Activated T-helper 1 cell treated with anti-CD3 and anti-CD28 coated beads, Interleukin-12 subunit alpha, Interleukin-12 subunit beta, Interleukin-2, Interleukin-4 antibody, amounts not matched to agents 30 ng/mL and 10 ng/mL and 1 ng/mL, durations not matched to agents 14 hours and 24 hours and 36 hours (primary cell): ENCODE measurements at places on chromosomes 11 and 22. TPM values are rescaled to one million over a fixed set of nuclear protein-coding genes. Genes with fewer than 3 reads are reported as not detected.

DNA sequence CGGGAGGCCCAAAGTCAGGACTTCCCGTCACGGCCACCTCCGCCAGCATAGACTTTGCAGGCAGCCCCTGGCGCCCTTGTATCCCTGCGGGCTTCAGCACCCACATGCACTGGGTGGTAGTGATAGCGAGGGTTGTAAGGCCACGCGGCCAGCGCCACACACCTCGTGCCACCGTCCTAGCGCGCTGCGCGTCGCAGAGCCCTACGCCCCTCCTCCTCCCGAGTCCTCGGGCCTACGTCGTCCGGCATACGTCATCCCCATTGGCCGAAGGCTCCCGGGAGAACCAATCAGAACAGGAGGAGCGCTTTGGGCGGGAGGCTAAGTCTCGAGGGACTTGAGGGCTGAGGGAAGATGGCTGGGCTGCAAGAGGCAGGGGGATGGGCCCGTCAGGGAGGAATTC, 1.3 kb upstream of the BTBD18 start:
- no peak for DNase-seq

DNA sequence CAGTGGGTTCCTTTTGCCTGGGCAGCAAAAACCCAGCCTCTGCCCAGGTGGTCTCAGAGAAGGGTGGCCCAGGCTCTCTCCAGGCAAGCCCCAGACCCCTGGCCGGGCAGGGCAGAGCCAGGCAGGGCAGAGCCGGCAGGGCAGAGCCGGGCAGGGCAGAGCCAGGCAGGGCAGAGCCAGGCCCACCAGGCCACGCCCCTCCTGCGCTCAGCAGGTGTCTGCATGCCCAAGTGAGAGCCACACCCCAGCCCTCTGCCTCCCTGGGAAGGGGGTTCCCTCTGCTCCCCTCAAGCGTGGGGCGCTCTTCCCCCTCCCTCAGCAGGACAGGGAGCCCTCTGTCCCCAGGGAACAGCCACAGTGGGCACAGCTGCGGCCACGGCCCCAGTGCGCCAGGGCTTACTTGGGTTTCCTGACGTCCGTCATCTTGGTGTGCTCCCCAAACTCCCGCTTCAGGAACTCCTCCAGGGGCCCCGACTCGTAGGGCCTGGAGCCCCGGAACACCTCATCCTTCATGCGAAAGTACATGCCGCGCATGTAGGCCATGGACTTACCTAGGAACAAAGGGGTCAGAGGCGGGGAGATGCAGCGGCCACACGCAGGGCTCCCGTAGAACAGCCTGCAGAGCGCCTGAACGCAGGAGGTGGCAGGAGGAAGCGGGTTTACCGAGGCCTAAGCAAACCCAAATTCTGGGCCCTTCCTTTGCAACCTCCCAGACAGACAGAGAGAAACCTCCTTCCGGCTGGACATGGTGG, 10.1 kb upstream of the BAIAP2L2 start:
- no peak for DNase-seq

- no peak for DNase-seq
Observed at GRCh38 chr22:39176714-39177455, 24.4 kb upstream of the CBX7 start.

Gene GTPBP1
- 102 and 111 TPM in 2 replicates for total RNA-seq
